ENCODE measurements at places on chromosomes 11 and 22.

DNA sequence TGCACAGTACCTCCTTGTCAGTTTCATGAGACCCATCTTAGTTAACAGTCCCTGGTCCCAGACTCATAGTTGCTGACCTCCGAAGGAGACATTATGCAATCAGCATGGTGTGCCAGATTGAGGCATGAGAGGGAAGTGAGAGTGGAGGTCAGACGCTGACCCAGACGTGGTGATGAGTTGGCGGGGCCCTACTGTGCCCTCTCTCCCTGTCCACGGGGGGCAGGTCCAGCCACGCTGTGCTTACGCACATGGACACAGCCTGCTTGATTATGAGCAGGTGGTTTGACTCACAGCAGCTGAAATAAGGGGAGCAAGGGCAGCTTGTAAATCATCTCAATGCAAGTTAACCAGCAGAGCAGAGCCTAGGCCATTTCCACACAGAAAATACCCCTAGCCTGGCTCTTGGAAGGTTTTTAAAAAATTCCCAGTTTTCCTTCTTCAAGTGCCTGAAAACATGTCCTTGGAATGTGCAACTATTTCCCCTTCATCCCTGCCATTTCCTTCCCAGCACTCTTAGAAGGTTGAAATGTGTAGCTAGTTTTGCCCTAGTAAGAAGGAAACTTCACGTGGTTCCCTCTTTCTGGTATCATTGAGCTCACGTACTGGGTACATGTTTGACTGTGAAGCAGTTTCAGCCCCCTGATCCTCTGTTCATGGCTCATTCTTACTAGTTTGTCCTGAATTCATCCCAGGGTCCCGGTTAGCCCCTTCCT is 122.6 kb upstream of the SORL1-AS1 start:
- DNase-seq: no peak

- DNase-seq: no peak
Observed at GRCh38 chr11:21307874-21308273, 638.5 kb downstream of the NELL1 start.

- DNase-seq: no peak
Observed at GRCh38 chr22:45179276-45180049, 15.7 kb downstream of the NUP50 start.

DNA sequence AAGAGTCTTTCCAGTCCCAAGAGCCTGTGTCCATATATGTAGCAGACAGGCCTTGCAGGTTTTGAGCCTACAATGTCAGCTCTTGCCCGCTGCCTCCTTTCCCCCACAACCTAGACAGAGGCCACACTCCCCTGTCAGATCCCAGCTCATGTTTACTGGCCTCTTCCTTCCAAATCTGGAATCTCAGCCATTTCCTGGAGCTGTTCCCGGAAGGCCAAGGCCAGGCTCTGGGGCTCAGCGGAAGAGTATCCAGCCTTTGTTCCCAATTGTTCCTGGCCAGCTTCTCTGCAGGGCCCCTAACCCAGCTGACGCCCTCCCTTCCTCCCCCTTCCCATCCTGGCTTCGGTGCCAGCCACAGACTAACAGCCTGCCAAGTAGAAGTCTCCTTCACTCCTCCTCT is 1.0 kb upstream of the ROBO4 start:
- no peak for DNase-seq
